ENCODE measurements at places on chromosomes 1 and 21.

DNA sequence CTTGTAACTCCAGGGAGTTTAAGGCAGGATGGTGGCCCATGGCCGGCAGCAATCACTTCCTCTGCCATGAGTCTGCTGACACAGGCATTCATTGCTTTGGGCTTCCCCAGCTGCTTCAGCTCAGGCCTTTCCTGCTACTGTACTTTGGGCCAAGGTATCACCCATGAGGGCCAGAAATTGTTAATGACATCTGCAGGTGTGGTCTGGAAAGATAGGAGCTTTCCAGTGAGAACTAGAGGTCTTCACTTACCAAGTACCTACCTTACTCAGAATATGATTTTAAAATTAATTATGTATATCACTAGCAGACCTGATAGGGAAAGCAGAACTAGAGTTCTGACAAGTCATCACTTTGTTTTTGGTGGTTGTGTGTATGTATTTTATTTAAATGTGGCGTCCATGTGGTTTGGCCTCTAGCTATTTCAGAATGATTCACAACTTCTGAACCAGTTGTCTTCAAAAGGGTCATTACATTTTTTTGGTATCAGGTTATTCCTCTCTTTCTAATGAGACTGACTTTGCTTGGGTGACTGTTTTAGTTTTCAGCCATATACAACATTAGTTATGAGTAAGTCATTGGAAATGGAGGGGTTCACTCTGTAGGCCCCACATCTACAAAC lies 2.7 kb downstream of the RGL1 start:
- no peak for DNase-seq

DNA sequence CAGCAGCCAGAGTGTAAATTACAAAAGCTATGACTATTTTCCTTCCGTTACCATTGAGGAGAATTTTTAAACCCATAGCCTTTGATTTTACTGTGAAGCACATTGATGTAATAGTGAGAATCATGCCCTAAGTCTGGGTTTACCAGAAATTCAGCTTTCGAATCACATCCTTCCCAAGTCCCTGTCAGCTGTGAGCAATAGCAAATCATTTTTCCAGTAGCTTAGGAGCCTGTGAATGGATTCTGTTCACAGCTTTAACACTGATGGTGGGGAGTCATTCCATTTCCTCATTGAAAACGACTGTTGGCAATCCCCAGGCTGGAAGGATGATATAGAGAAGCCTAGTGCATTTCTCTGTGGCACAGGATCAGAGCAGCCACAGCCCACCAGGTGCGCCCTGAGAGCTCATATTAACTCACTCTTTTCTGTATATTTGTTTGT lies 82.2 kb upstream of the C1orf105 start:
- DNase-seq: no peak

DNA sequence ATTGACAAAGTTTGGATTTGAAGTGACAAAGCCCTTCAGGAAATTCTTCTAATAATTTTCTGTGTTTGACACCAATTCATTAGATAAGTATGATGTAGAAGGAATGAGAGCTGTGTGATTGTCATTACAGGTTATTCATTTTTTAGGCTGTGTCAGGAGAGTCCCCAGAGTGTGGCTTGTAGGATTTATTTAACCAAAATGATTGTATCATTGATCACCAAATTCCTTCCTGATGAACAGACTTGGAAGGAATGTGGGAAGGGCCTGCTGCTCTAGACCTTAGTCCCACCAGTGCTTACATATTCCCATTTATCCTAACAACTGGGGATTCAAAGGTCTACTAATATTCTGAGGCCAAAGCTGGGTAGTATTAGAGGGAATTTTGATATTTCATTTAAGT lies 383.3 kb upstream of the KAZN start:
- no peak for DNase-seq

GRCh38 chr1:119816407-119816806 lies 5.1 kb upstream of the REG4 start:
- DNase-seq: no peak

GRCh38 chr1:32797456-32797855 lies 19.7 kb downstream of the YARS1 start:
- no peak for DNase-seq

DNA sequence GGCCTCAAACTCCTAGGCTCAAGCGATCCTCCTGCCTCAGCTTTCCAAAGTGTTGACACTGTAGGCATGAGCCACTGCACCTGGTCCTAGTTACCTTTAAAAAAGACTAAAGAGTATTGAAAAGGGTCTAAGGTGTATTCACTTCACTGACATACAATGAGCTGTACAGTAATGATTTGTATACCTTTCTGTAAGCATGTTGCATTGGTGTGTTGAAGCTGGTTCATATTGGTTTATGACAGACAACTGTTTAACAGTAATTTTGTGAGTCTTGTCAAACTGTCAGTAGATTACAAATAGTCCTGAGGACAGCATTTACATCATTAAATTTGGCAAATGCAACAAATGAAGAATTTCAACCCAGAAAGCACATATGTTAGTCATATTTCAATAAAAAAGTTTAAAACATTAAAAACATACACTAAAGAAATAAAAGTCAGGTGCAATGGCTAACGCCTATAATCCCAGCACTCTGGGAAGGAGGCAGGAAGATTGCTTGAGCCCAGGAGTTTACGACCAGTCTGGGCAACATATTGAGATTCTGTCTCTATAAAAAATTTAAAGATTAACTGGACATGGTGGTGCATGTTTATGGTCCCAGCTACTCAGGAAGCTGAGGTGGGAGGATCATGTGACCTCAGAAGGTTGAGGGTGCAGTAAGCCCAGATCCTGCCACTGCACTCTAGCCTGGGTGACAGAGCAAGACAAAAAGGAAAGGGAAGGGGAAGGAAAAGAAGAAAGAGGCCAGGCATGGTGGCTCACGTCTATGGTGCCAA lies 88.3 kb upstream of the HP1BP3 start:
- no peak for DNase-seq

DNA sequence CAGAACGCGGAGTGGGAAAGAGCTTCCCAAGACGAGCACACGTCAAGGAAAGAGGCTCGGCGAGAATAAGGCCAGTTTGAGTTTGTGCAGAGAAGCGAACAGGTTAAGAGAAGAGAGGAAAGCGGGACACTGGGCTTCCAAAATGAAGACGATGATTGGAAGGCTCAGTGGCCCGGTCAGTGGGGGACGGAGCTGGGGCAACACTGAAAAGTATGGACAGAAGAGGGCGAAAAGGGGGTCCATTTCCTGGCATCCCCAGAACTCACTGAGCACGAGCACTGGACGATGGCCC lies 258 bp downstream of the CCT3 start:
- no peak for DNase-seq

- DNase-seq: no peak
Measured at GRCh38 chr1:89261926-89262515, 10.6 kb downstream of the GBP5 start.

GRCh38 chr1:153728305-153729066 lies 636 bp downstream of the INTS3 start:
- no peak for DNase-seq

DNA sequence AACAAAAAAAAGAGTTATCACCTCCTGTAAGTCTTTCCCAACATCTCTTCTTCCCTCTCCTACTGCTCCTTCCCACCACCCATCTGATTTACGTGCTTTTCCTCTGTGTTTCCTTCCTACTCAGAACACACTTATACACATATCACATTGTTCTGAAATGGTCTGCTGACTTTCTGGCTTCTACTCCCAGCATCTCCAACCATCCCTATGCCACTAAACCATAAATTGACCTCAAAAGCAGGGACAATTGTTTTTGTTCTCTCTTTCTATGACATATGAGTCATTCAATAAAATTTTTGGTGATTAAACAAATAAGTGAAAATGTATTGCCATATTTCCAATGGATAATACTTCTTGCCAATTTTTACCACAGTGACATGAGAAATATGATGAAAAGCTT lies 8.2 kb downstream of the GOLPH3L start:
- DNase-seq: no peak

GRCh38 chr1:57620605-57621004 lies 196.7 kb upstream of the DAB1 start:
- DNase-seq: no peak

DNA sequence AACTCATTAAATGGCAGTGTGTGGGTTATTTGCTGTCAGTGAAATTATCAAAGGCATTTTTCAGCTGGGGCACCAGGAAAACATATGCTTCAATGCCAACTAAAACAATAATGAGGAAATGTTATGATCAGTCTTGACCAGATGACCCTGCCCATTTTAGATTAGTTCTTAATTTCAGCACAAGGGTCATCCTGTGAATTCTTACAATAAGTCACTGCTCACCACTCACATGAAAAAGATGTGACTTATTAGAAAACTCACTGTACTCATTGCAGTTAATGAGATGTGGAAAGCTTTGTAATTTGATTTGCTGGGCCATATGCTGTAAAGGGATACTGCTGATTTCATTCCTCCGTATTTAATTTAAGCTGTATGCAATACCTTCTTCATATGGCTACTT lies 178.5 kb upstream of the LMO4 start:
- no peak for DNase-seq

- DNase-seq: no peak
Measured at GRCh38 chr1:241638099-241638682, 2.0 kb downstream of the CHML start.

GRCh38 chr1:225944387-225944786 lies 3.4 kb upstream of the LEFTY2 start:
- no peak for DNase-seq

DNA sequence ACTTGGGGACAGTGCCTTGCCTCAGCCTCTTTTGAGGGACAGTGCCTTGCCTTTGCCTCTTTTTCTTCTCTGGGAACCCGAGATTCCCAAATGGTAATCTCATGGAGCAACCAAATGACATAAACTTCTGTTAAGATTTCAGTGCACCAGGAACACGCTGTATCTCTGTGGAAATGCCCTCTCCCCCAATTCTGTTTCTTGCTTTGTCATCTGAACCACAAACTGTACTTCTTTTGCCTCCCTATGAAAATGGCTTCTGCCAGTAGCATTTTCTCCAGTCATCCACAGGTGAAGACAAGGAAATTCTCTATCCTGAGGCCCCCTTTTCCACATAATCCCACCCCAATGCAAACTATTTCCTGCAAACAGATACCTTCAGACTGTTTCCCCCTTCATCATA lies 66.3 kb downstream of the OMA1 start:
- DNase-seq: no peak

DNA sequence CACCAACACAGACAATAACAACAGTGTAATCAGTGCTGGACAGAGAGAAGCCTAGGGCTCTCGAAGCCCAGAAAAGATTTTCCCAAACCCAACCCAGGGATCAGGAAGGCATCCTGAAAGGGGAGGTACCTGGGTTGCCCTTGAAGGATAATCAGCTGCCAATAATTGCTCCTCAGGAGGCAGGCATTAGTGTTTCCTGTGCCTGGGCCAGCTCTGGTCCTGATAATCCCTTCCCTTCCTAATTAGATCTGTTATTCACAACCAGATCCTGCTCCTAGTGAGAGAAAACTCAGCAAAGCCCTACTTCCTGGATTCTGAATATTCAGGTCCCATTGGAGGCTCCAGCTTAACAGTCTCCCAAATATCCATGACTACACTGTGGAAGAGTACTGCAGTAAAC lies 117.4 kb downstream of the DMRTA2 start:
- DNase-seq: no peak

GRCh38 chr1:29330856-29331255 lies 94.5 kb downstream of the PTPRU start:
- DNase-seq: no peak

- DNase-seq: no peak
Measured at GRCh38 chr1:3561702-3562101, 49.6 kb downstream of the MEGF6 start.

DNA sequence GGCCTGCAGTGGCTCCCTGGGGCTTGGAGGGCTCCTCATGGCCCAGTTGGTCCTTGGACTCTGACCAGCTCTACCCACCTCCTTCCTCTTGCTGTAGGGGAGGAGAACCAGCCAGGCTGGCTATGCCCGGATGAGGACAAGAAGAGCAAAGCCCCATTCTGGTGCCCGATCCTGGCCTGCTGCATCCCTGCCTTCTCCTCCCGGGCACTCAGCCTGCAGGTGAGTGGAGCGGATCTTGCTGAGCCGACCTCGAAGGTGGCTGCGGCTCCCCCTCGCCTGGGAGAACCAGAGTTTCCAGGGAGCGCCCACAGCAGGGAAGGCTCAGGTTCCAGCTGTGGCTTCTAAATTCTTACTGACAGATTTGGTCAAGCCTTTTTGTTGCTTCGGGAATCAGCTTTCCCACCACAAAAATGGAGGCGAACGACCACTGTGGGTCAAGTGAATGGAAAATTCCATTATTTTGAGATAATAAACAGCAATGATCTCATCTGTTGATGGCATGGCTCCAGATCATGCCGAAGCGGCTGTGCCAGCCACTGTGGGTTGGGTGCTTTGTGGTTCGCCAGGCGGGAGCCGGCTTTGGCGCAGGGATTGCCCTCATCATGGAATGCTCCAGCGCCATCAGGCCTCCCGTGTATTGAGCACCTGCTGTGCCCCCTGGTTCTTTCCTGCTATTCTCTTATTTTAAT lies 106.5 kb upstream of the ACTL8 start:
- no peak for DNase-seq

DNA sequence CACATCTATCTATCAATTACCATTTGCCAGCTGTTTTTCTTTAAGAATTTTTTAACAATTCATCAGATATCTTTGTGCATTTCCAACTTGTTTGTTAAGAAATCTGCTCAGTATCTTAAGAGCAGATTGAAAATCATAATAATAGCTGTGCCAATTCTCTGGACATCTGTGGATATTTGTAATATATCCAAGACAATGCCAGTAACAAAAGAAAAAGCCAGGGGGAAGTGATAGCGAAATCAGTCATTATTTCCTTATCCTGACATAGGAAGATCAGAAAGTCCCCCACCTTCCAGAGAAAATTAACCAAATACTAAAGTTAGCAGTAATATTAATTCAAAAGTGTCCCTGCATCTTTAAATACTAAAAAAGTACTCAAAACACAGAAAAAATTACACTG lies 217.1 kb downstream of the RERE start:
- no peak for DNase-seq

- DNase-seq: no peak
Measured at GRCh38 chr1:239123260-239123659, 263.1 kb upstream of the CHRM3 start.

DNA sequence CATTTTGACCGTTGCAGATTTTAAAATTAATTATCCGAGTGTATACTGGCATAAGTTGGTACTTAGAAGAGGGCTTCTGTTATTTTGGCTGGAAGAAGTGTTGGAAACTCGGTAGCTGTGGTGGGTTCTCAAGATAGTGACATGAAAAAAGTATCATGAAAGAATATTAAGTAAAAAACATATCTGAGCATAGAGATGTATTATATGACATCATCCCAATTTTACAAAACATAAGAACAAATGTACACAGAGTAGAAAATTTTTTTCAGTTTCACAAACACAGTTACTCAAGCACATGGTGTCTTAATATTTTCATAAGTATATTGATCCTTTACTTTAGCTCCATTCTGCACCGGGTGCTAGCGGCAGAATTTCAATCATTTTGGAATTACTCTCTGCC lies 684 bp downstream of the IFI16 start:
- DNase-seq: no peak

DNA sequence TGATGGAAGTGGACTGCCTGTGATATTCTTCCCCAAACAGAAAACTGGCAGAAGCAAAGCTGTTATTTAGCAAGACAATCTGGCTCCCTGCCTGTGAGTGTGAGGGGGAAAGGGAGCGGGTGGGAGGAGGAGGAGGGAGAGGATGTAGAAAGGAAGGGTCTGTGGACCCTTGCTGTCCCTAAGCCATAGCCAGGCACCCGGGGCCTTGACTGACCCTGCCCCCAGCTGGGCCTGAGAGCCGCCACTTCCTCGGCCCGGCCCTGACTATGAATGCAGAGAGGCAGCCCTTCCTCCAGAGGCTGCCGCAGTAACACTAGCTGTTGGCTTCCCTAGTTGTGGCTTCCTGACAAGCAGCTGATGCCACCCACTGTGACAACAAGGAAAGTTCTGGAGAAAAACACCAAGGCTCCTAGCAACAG lies 13.9 kb downstream of the PLA2G2F start:
- DNase-seq: no peak

- no peak for DNase-seq
Measured at GRCh38 chr21:26162081-26162480, 8.5 kb downstream of the APP start.
